A549 treated with CpdA at 1 μM for 4 hours (cell line): ENCODE measurements at places on chromosomes 6 and 20. TPM values are rescaled to one million over a fixed set of nuclear protein-coding genes. Genes with fewer than 3 reads are reported as not detected.

The ULBP1 gene
- total RNA-seq: 0.73 to 1.2 TPM (median 0.97 TPM) in 5 replicates

The SPTLC3 gene
- total RNA-seq: 0.01 to 0.32 TPM (median 0.17 TPM) in 4 of 5 replicates, not detected in the other

The SLC35D3 gene
- 0.06 to 0.15 TPM (median 0.06 TPM) in 4 of 5 replicates, not detected in the other for total RNA-seq

The OOEP gene
- not detected in 5 replicates for total RNA-seq
